ENCODE measurements at places on chromosomes 13 and 19.

DNA sequence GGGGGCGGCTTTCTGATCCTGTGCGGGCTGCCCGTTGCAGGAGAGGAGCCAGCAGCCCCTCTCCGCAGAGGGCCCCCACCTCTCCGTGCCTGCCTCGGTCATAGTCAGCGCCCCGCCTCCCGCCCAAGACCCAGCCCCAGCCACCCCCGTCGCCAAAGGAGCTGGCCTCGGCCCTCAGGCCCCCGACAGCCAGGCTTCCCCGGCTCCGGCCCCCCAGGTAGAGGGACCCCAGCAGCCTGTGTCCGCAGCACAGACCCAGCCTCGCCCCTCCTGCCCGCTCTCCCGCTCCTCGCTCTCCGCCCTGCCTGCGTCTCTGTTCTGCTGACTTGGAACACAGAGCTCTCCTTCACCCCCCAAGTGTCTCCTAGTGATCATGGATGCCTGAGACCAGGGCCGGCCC is 31.3 kb upstream of the EHD2 start:
- DNase-seq: no peak

- no peak for DNase-seq
Observed at GRCh38 chr13:93289842-93290241, 63.2 kb downstream of the GPC6 start.

DNA sequence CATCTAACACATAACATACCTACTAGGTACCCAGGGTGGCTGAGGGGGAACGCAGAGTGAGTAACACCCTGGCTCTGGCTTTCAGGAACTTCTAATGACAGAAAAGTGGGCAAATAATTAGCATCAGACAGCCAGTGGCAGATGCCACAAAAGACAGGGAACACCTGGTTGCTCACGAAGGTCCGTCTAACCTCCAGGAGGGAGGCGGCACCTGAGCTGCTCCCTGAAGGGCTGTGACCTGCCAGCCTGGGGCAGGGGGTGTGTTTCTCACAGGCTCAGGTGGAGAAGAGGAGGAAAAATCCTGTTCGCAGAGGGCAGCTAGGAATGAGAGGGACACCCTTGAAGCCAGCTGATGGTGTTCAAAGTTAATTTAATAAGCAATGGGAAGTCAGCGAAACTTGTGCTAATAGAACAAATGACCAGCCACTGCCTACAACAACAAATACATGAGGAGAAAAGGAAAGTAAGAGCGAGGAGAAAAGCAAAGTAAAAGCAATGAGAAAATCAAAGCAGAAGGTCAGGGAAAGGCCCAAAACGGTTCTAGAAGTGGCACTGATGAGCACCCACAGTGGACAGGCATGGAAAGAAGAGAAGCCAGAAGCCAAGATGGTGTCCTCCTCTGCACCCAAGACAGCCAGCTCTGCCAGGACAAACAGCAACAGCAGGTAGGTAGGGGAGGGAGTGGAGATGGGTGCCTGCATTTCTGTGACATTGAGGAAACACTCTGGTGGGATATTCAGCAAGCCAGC is 87.3 kb downstream of the STK24 start:
- DNase-seq: no peak

DNA sequence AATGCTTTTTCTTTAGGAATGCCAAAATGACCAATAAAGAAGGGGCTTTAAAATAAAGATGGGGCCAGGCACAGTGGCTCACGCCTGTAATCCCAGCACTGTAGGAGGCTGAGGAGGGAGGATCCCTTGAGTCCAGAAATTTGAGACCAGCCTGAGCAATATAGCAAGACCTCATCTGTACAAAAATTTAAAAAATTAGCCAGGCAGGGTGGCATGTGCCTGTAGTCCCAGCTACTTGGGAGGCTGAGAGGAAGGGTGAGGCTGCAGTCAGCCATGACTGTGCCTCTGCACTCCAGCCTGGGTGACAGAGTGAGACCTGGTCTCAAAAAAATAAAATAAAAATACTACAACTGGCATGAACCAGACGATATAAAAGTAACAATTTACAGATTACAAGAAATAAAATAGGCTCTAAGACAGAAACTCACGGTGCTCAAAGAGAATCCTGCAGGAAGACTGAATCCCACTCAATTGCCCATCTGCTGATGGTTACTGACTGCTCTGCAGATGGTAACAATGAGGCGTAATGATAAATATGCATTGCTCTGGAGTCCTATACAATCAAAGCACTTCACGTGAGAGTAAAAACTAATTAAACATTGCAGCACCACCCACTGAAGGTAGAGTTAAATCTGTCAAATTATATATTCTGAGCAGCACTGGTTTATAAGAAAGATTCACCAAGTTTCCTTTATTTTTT is 93.2 kb downstream of the LHFPL6 start:
- DNase-seq: no peak

DNA sequence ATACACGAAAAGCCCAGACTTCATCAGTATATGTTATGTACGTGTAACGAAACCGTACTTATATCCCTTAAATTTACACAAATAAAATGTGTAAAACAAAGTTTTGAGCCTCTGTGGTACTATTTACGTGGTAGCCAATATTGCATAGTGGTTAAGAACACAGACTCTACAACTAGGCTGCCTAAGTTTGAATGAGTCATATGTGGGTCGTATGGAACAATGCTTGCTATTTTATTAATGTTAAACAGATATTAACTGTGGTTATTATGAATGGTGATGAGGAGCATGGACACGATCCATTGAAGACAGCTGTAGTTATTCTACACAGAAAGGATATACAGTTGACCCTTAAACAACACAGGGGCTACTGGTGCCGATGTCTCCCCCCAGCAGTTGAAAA is 42.5 kb downstream of the DPY19L3 start:
- no peak for DNase-seq

GRCh38 chr19:1374250-1374577 is 9.5 kb upstream of the NDUFS7 start:
- no peak for DNase-seq

DNA sequence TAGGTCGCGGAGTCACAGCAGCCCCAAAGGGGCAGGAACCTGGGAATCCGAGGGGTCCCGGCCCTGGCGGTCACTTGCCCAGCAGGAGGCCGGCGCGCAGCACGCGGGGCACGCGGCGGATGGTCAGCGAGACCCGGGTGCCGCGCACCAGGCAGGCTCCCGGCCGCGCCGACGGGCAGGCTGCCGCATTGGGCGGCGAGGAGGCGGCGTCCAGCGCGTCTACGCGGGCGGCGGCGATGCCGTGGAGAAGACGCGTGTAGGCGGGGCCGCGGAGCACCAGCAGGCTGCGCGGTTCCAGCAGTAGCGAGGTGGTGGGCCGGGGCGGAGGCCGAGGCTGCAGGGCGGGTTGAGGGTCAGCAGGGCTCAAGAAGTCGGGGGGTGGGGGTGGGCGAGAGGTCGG is 607 bp upstream of the SYNE4 start:
- no peak for DNase-seq

GRCh38 chr19:35352448-35353304 is 5.0 kb downstream of the FFAR1 start:
- DNase-seq: peak; percentile 53

DNA sequence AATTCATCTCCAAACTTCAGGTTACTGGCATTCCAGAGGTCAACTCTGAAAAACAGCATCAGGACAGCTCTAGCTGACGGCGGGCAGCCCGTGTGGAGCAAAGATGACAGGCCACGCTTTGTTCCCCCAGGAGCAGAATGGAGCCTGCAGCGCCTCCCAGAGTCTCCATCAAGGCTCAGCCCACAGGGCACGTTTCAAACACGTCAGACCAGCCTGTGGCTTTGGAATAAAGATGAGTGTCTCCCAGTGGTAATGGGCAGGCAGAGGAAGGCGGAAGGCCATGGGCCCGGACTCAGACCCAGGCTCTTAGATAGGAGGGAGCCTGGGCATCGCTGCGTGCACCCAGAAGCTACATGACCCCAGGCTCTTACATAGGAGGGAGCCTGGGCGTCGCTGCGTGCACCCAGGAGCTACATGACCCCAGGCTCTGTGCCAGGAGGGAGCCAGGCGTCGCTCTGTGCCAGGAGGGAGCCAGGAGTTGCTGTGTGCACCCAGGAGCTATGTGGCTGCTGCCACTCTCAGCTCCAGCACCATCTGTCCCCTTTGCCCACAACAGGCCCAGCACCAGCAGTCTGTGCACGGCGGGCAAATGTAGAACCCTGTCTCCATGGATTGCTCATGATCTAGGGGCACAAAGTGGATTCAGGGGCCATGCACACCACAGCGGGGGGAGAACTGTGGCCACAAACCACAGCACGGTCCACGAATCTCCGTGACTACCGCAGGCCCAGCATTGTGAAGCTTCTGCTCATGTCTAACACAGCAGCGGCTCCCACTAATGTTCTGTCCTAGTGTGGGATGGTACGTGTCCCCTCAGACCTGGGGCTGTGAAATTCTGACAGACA is 47.8 kb upstream of the C13orf46 start:
- no peak for DNase-seq

DNA sequence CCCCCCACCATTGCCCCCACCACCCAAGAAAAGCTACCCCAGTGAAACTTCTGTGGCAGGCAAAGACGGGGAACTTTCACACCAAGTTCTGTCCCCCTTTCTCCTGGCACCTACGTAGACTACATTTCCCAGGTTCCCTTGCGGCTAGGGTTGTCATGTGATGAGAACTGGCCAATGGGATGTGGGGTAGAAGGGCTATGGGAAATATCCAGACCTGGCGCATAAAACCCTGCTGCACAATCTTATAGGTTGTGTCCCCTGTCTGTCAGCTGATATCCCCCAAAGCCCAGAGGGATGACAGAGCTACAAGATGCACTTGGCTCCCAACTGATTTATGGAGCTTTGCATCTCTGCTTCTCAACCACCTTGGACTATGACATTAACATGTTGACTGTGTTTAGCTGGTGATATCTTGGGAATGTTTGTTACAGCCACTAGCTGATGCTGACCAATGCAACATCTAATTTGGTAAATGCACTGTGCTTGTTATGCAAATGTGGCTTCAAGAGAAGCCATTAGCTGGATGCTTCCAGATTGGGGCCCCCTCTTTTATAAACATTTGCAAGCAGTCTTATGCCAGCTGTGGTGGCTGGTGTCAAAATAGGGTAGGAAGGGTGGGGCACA is 6.1 kb downstream of the SH2D3A start:
- no peak for DNase-seq

GRCh38 chr19:10565028-10565566 is 713 bp downstream of the KRI1 start:
- peak; percentile 45 for DNase-seq

- DNase-seq: no peak
Observed at GRCh38 chr19:15838351-15838750, 22.9 kb upstream of the OR10H1 start.

- DNase-seq: no peak
Observed at GRCh38 chr13:63540061-63540460, 2124.4 kb upstream of the PCDH20 start.

DNA sequence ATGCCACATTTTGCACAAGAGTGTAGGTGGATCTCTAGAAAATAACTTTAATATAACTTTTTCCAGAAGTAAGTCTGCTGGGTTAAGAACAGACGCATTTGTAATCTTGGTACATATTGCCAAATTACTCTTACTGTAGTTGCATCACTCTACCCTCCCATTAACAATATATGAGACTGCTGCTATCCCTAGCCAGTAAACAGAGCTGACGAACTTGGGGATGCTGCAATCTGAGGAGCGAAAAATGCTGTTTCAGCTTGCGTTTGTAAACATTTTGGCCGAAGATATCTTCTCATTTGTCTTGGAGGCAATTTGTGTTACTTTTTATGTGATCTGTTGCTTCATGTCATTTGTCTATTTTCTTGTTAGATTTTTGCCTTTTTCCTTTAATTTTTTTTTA is 1482.8 kb downstream of the OLFM4 start:
- DNase-seq: no peak
